ENCODE measurements at places on chromosomes 12 and 14. TPM values are rescaled to one million over a fixed set of nuclear protein-coding genes. Genes with fewer than 3 reads are reported as not detected.

The NABP2 gene
- 45.5 TPM for total RNA-seq

DNA sequence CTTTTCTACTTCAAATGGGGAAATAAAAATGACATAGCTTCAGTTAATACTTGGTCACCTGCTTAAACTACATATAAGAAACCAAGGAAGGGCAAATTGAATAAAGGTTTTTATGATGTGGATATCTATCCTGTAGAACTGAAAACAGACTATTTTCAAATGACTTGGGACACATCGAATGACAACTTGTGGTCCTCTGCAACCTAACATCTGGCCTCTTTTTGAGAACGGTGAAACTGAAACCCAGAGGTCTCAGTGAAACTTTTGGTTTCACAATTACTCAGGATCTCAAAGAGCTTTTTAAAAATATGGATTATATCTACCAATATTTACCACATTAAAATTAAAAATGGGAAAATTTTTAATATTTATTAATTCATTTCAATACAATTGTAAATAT lies 65.2 kb downstream of the PPP2R5E start:
- DNase-seq = no peak

DNA sequence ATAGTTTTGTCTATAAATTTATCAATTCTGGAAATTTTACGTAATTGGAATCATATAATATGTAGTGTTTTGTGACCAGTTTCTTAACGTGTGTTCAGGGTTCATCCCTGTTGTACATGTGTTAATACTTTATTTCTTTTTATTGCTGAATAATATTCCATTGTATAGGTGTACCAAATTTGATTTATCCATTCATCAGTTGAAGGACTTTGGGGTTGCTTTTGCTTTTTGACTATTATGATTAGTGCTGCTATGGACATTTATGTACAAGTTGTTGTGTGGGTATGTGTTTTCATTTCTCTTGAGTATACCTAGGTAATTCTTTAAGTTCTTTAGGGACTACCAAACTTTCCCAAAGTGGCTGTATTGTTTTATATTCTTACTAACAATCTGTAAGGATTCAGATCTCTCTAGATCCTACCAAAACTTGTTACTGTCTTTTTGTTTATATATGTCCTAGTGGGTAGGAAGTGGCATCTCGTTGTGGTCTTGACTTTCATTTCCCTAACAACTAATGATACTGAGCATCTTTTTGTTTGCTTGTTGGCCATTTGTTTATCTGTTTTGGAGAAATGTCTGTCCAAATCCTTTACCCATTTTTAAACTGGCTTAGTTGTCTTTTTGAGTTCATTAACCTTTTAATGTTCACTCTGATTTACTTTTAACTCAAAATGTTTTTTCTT lies 14.9 kb downstream of the VRK1 start:
- DNase-seq = no peak

DNA sequence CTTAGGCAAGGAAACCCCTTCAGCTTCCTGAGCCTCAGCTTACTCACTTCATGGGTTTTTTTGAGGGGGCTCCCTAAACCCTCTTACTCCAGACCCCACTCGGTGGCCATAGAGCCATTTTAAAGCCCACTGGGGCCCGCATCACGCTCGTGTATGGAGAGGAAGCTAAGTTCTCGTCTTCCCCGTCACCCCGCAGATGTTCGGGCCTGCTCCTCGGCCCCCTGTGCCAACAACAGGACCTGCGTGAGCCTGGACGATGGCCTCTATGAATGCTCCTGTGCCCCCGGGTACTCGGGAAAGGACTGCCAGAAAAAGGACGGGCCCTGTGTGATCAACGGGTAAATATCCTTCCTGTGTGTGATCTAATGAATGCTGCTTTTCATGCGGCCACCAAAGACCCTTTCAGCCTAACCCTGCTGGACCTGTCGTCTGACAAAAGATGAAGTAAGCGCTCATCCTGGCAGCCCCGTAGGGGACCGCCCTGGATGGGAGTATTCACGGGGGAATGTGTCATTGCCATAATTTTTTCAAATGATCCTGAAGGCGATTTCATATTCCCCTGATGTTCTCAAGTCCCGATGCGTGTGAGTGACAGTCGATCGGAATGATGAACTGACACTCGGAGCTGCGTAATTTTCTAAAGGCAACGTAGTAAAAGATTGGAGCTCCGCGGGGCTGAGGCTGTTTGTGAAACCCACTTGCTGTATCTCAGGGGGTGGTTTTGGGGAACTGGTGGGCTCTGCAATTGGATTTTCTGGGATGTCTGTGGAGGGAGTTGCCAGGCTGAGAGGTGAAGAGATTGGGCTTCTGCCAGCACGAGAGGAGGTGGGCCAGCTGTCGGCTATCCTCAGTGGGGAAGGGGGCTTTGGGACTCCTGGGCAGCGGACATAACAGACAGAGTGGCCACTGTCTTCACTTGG lies 5.4 kb downstream of the DLK1 start:
- DNase-seq = no peak

DNA sequence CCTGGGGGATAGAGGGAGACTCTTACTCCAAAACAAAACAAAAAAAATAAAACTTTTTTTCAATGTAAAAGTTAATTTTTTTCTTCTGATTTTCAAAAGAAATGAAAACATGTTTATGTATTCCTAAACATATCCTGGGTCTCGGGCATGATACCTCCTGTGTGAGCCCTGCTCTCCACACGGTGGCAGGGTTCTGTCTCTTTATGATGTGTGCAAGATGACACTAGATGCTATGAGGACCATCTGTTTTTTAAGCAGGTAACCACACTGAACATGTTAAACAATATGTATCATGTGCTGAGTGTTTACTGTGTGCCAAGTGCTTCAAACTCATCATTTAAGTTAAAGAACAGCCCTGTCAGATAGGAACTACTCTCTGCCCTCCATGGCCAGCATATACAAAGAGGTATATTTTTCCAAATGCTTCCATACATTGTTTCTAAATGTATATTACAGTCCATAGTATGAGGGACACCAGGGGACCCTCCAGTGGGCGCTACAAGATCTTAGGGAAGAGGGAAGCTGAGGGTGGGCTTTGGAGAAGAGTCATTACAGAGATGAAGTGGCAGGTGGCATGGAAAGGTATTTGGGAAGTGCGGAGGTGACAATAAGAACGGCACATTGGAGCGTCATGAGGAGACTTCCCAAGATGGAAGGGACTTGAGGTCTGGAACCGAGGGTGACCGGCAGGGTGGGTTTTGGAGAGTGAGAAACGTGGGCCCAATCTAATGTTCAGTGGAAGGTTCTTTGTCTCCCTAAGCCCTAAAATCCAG lies 28.5 kb downstream of the FOS start:
- DNase-seq = peak; percentile 85

- DNase-seq = no peak
These were observed 5.1 kb upstream of the PAPOLA start for GRCh38 chr14:96497087-96497486.

The INHBE gene
- not detected for total RNA-seq

DNA sequence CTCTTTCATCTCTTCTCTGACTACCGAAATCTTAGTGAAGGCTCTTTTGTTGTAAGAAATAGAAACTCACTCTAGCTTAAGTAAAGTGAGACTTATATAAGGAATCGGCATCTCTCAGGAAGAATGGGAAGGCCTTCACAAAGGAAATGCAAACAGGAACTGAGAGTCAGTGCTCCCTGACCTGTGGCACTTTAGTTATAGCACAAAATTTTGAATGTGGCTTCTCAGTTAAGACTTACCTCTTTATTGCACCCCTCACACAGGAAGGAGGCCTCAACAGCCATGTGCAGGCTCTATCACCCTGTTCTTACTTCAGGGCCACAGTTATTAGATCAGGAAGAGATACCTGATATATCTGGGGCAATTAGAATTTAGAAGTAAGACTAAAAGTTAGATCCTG lies 224.7 kb upstream of the EGLN3 start:
- DNase-seq = no peak

- no peak for DNase-seq
These were observed 472.2 kb downstream of the C12orf50 start for GRCh38 chr12:87556985-87557384.

GRCh38 chr12:131507881-131508280 lies 203.0 kb upstream of the SFSWAP start:
- no peak for DNase-seq

The ANKS1B gene
- total RNA-seq = 131 TPM

The LRRK2 gene
- total RNA-seq = 22.5 TPM

GRCh38 chr14:38721822-38722431 lies 381.1 kb downstream of the SEC23A start:
- peak; percentile 40 for DNase-seq

The IQSEC3 gene
- total RNA-seq = 13.6 TPM
